ENCODE measurements at places on chromosomes 7 and 10.

DNA sequence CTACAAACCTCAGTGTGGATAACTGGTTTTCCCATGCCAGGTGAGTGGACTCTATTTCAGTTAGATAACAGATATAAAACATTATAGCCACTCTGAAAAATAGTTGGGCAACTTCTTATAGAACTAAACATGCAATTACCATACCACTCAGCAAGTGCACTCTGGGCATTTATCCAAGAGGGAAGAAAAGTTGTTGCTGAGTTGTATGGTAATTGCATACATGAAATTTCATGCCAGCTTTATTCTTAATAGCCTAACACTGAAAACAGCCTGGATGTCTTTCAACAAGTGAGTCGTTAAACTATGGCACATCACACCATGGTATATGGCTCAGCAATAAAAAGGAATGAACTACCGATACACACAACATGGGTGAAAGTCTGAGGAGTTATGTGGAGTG is 10.6 kb upstream of the UPP1 start:
- no peak for DNase-seq

DNA sequence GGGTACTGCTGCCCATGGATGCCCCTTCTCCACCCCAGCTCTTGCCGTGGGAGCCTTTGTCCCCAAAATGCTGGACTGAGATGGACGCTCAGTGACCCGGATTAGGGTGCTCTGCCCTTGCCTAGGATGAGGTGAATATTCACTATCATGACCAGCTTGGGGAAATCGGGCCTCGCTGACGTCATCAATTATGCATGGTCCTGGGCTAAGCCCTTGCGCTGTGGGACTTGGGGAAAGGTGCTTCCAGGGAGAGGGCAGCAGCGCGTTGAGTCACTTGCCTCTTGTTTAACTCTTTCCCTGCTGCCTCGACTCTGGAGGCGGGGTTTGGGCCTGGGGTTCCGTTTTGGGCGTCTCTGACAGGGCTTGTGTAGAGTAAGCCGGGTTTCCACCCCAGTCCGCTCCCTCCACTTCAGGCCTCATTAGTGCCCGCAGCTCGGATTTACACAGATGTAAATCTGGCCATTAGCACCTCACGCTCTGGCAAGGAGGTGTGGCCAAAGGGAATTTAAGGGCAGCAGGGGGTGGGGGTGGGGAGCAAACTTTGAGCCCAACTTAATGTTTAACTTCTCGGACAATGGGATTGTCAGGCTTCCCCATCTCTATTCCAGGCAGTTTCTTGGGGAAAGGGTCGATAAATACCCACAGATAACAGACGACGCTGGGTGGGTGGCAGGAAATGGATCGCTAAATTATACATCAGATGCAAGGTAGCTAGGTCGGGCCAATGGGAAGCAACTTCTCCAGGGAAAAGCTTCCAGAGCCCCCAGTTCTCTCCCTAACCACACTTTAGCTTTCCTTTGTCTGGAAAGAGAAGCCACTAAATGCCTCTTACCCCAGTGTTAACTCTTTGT is 51.3 kb upstream of the TCF7L2 start:
- DNase-seq: peak; percentile 52

GRCh38 chr10:28631896-28632583 is 45.3 kb upstream of the BAMBI start:
- no peak for DNase-seq

DNA sequence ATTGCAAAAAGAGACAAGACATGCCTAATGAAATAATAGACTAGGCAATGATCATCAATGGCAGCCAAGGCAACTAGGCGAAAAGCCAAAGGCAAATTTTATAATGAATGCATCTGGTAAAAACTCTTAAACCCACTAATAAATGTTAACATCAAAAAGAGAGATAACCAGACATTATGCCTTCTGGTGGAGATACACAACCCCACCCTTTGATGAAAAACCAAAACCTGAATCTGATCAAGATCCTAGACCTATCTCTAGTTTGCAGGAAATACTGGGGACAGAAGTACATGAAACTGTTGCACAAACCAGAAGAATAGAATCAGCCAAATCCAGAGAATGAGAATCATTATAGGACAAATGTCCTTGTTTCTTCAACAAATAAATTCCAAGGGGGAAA is 22.0 kb upstream of the GSAP start:
- DNase-seq: no peak

DNA sequence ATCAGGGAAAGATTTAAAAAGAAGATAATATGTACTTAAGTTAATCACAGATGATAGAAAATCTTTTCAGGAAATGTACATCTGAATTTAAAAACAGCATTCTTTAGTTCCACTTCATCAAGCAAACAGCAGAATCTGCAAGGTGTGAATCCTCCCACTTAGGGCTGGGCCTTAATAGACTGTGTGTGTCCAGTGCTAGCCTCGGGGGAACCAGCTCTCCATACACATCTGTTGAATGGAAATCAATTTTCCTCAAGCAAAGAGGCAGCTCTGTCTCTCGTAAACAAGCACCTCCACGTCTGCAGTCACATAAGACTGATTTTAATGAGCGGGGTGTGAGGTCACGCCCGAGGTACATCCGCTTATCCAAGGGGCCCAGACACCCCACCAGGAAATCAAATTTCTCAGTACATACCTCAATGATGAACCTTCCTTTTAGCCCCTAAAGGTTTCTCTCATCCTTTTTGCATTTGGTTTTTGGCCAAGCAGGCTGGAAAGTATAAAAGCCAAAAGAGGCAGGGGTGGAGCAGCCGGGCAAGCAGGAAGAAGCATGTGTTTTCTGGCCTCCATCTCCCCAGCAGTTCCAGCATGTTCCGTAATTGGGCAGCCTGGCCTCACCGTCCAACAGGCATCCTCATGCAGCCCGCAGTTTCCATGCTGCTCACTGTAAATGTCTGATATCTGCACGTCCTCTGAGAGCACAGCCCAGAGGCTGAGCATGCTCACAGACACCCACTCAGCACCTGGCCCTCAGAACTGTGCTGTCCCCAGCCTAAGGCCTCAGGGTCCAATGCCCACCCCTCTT is 131.3 kb downstream of the GLI3 start:
- no peak for DNase-seq
